ENCODE measurements at places on chromosomes 4 and X.

DNA sequence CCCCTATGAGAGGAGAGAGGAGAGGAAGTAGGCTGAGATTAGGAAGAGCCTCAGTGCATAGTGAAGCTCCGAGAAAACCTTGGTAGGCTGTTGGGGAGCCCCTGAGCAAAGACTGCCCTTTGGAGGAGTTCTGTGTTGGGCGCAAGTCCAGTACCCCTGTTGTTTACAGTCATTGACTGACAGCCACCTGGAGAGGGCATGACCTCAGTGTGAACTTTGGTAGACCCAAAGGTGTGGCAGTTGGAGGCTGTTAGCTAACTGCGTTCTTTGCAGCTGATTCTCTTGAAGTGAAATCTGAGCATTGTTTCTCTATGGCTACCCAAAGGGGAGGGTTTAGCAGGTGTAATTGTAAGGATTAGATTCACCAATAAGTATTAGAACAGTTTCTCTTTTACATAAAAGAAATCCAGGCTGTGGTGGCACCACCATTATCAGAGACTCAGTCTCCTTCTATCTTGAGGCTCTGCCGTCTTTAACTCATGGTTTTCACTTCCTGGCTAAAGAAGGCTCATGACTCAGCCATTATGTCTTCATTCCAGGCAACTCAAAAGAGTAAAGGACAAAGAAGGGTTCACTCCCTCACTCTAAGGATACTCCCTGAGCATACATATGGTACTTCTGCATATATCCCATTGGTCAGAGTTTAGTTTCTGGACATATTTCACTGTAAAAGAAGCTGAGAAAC, 33.4 kb downstream of the ANXA3 start:
- no peak for DNase-seq

GRCh38 chrX:134761788-134762187, 103.5 kb upstream of the PLAC1 start:
- no peak for DNase-seq

DNA sequence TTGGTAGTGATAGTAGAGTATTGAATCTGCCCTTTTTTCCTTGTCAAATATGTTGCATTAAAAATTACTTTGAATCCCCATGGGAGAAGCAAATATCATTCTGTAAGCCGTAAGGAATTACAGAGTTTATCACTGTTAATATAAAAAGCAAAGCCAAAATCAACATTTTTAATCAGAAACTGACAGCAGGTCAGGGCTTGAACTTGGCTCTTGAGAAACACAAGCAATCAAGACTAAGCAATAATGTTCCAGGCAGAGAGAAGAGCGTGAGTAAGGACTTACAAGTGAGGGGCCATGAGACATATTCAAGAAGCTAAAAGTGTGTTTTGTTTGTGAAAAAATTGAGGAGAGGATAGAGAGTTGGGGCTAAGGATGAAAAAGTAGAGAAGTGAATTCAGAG, 68.2 kb downstream of the ARHGAP6 start:
- DNase-seq = no peak

DNA sequence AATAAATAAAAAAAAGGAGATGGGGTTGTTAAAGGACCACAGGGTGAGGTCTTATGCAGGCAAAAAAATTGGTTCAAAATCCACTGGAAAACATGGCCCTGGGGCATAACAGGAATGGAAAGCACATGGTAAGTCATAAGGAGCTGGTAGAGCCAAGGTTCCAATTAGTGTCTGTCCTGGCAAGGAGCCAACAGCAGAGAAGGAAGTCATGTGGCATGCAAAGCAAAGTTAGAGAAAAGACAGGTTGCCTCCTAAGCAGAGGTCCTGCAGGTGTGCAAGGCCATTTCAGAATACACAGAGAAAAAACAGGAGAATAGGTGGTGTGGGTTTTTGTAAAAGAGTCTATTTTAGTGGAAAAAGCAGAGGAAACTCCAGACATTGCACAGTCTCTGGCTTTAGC, 1881.7 kb downstream of the ARAP2 start:
- no peak for DNase-seq

DNA sequence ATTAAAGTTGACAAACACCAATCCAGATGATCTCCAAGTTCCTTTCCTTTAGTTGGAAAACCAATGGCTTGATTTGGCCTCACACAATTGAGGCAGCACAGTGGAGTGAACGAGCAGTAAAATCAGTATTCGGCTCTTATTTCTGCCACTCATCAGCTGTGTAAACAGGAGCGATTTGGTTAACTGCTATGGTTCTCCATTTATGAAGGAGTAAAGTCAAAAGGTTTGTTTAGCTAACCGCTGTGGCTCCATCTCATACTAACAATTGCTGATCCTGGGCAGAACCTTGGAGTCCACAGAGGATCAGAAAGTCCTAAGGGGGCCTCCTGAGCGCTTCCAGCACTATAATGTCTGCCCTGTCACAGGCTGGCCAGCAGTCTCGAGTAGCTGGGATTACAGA, 54.5 kb upstream of the EXOC1L start:
- DNase-seq = no peak

DNA sequence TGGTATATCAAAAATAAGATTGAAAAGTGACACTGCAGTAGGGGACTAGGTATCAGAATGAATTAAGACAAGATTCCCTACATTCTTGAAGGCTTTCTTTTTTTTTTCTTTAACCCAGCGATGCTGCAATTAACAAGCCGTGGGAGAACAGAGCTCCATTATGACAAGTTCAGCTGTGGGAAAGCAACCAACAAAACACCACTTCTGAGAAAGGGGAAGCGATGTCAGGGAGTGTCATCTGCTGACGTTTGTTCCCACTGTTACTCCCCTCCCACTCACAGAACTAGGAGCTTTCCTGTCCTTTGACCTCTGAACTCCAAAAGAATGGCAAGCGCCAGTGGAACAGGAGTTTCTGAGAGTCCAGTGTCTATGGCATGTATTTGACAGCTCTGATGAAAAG, 90.2 kb upstream of the SLITRK2 start:
- no peak for DNase-seq

- DNase-seq = no peak
Measured at GRCh38 chrX:122046226-122046625, 998.8 kb downstream of the GLUD2 start.

DNA sequence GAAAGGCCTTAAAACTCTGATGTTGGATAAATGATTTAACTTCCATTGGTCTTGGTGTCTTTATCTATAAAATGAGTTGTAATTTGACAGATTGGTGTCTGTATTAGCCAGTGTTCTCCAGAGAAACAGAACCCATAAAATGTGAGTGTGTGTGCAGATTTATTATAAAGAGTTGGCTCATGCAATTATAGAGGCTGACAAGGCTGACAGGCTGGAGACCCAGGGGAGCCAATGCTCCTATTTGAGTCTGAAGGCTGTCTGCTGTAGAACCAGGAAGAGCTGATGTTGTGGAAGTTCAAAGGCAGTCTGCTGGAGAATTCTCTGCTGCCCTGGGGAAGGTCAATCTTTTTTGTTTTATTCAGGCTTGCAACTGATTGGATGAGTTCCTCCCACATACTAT, 131.7 kb downstream of the SLC4A4 start:
- no peak for DNase-seq

DNA sequence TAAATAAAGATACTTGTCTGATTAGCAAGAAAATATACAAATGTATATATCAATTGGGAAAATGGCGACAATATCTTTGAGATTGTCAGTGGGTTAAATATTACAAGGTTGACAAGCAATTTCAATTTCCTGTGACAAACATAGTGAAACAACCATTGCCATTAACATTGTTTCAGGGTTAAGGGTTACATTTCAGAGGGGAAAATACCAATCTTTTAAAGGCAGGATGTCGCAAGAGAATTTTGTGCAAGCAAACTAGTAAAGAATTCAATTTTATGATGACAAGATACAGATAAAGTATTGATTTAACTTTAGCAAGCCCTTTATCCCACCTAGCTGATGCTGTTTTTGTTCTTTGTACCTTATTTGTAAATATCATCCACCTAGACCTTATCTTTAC, 305.8 kb upstream of the GRIA3 start:
- no peak for DNase-seq

DNA sequence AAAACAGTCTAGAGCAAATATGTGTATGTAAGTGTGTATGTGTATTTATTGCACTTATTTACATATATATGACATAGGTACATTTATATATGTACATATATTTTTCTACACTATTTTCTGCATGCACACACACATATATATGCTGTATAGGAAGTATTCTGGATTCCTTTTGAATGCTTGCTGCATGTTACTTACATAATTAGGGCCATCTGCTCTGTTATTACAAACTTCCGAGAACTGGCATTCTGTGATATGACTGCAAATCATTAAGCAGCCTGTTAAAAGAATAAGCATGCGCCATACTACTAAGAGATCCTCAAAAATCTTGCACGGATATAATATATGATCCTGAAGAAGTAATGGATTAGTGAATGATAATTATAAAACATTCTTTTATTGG, 1157.6 kb upstream of the TENM3 start:
- DNase-seq = no peak

- DNase-seq = no peak
Measured at GRCh38 chr4:7647600-7648543, 213.1 kb upstream of the PSAPL1 start.

- DNase-seq = no peak
Measured at GRCh38 chr4:114782415-114783214, 184.0 kb downstream of the UGT8 start.

- DNase-seq = no peak
Measured at GRCh38 chr4:184644553-184645307, 4.5 kb downstream of the CASP3 start.

DNA sequence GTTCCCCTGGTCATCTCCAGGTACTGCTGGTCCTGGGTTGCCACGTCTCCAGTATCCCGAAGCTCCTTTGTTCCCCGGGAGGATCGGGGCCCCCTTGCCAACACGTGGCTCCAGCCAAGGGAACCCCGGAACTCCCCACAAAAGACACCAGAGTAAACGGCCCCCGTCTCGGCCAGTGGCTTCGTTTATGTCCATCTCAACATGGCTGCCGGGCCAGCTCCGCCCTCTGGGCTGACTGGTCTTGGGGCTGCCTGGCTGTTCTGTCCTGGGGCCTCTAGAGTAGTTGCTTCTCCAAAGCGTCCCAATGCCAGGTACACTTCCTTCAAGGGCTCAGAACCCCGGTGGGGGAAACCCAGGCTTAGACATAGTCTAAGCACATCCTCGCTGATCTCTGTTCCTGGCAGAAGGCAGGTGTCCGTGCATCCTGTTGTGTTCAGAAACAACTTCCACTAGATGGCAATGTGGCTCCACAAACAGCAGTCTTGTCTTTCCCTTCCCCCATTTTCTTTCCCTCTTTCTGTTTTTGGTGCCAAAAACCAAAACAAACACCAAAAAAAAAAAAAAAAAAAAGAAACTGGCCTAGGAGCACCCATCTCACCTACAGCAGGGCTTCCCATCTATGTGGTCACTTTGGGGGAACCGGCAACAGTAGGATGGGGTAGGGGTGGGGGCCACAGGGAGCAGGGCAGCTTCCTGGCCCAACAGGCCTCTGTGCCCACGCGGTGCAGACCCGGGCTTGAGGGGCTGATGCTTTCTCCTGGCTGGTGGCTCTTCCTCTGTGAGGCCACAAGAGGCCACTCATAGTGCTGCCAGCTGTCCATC, 35.3 kb downstream of the NBDY start:
- no peak for DNase-seq

- DNase-seq = peak; percentile 74
Measured at GRCh38 chr4:48906206-48907173, at the start of gene OCIAD2. Gene OCIAD2, minus strand, starts transcription at chr4:48906774. Its CDS starts 2,225 bp downstream, at chr4:48904549.

GRCh38 chr4:46956451-46956850, 36.9 kb downstream of the GABRA4 start:
- no peak for DNase-seq

GRCh38 chrX:38987198-38987651, 186.0 kb downstream of the MID1IP1 start:
- no peak for DNase-seq

DNA sequence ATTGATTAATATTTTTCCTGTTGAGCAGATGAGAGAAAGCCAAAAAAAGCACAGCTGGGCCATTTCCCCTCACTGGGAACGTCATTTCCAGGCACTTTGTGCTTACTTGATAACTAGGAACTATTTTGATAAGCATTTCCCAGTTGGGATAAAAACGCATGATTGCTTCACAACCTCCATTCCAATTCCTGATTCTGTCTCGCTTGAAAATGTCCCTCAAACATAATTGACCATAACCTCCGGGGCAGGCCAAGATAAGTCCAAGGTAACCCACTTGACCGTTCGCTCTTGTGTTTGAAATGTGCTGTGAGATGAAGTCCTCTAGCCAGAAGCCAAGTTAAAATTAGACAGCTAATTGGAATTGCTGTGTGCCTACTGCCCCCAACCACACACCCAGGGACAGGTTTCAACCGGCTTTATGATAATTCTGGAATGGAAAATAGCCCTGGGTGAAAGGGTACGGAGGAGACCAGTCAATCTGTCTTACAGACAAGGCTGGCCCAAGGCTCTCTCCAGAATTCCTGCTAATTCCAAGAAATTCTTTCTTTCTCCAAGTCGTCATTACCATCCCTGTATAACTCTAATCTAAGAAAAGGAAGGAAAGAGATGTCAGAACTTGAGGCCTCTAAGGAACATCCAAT, 137.1 kb downstream of the MID1 start:
- DNase-seq = no peak

- DNase-seq = no peak
Measured at GRCh38 chr4:108881190-108881589, 118.3 kb upstream of the ETNPPL start.

DNA sequence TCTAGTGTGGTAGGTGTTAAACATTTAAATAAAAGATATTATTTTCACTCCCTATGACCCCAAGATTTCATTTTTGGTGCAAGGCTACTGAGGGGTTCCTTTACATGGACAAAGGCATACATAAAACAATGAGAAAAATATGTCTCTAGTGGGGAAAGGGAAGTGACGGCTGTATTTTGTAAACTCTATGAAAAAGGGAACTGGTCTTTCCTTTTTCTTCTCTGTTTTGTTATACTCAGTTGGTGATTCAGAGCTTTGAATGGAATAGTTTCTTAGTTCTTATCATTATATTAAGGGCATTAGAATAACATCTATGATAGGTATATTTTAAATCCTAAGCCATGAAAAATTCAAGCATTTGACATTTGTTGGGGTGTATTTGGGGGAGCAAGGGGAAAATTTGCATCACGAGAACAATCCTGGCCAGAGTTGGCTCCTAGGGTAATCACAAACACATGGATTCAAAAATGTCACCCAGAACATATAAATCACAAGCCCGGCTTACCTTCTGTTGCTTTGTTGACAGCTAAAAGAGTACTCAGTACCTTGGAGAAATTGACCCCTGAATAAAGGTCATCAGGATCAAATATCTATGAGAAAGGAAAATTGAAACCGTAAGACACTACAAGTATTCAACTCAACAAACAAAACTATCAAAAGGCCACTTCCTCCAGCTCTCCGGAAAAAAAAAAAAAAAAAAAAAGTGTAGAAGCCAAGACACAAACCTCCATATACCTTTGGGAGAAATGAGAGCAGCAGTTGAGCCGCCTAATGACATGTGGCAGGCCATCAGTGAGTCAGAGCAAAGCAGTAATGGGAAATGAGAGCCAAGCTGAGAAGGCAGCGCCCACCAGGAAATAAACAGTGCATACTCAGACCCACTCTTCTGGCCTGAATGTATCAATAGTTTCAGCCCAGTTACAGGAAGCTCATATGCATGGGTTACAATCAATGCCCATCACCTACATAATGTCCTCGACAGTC, 33.4 kb downstream of the ARHGEF6 start:
- DNase-seq = no peak

GRCh38 chr4:82810176-82810575, 11.6 kb upstream of the SCD5 start:
- DNase-seq = no peak
